ENCODE measurements at places on chromosomes 11 and 22.

DNA sequence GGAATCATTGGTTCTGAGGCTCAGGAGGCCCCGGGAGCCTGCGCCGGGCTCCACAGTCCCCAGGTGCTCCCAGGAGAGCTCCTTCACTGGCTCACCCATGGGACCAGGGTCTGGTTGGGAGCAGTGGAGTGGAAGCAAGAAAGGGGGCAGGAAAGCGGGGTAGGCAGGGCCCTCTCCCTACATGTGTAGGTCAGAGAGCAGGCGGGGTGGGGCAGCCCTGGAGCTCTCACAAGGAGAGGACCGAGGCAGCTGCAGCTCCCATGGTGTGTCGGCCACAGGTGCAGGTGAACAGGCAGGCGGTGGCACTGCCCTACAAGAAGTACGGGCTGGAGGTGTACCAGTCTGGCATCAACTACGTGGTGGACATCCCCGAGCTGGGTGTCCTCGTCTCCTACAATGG lies 28.3 kb downstream of the MUC2 start:
- DNase-seq: no peak

GRCh38 chr11:132610216-132610615 lies 922.1 kb downstream of the OPCML start:
- no peak for DNase-seq

DNA sequence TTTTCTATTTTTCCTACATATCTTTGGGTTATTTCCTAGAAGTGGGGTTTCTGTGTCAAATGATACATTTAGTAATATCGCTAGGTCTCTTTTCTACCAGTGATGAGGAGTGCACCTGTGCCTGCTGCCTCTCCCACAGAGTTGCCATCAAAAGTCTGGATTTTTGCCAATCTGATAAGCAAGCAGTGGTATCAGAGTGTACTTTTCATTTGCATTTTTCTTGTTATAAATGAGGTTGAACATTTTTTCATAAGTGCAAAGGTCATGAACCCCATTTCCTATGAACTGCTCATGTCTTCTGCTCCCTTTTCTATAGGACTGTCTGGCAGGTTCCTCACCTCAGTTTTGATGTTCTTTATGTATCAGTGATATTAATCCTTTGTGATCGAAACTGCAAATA lies 1.7 kb downstream of the TRPM5 start:
- DNase-seq: no peak

GRCh38 chr11:1478011-1478410 lies 8.6 kb downstream of the MOB2 start:
- no peak for DNase-seq

GRCh38 chr11:111472228-111472627 lies 40.0 kb downstream of the BTG4 start:
- DNase-seq: no peak

DNA sequence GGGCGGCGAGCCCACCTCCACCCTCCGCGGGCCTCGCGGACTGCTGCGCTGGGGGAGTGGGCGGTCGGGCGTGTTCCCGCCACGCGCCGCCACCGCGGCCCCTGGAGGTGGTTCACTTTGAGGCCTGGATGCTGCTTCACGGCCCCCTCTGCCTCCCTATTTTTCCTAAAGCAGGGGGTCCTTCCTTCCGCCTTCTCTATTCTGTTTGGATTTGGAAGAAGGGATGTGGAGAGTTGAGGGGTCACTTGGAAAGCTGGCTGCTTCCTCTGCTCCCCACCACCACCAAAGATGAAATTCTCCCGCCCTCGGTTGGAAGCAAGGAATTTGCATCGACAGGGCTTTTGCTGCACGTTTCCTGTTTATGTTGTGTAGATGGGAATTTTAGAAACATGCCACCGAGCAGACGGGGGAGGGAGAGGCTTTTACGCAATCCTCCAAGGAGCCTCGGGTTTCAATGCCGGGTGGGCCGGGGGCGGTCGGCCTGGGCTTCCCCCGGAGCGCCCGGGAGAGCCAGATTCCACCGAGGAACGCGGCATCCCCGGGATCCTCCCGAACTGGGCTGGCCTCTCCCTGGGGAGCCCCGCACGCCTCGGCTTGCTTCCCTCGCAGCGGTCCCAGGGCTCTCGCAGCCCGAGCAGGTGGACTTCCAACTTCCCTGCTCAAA lies 403 bp upstream of the SBF2 start:
- peak; percentile 43 for DNase-seq
